H1 (cell line): ENCODE measurements at places on chromosomes 4 and X. TPM values are rescaled to one million over a fixed set of nuclear protein-coding genes. Genes with fewer than 3 reads are reported as not detected.

GRCh38 chrX:1323315-1323714 is 13.3 kb upstream of the IL3RA start:
- H3K27ac ChIP-seq: no peak overlapping the region
- H3K27me3 ChIP-seq: no peaks in the 10 kb centered on the region
- no peak overlapping the region for H3K4me3 ChIP-seq
- DNase-seq: peak; percentile 54
- 0 out of 2 replicates have a peak, but pooled peaks cover 4% of the 10 kb centered on the region for H3K4me1 ChIP-seq

DNA sequence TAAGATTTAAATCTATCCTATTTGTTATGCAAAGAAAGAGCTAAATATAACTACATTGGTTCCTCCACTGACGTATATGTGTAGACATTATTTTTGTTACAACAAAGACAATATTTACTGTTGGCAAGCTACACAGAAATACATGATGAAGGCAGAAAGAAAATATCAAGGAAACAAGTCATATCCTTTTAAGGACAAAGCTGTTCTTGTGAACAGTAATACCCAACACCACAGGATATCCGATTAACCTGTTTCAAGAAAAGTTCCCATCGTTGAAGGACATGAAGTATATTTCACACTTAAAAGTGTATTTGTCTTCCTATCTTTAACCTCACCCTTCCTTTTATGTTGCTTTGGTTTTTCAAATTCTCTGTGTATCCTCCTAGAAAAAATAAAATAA is 235.8 kb upstream of the AADAT start:
- H3K27me3 ChIP-seq: no peaks in the 10 kb centered on the region
- H3K36me3 ChIP-seq: no peaks in the 10 kb centered on the region
- H3K4me1 ChIP-seq: no peaks in the 10 kb centered on the region

DNA sequence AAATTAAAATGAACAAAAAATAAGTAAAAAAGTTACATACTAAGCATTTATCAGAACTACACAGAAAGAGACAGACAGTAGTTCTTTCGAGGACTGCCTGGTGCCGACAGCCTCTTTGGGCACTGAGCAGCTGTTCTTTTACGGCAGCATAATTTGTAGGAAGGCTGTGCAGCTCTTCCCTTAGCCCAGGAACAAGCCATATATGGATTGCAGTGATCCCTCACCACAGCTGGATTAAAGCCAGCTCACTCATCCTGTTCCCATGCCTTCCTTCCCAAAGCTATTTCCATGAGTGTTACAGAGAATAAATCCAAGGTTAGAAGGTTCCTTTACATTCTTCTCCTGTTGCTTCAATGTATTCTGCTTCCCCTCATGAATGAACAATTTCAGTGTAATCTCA is 71.7 kb downstream of the DDX60L start:
- no peaks in the 10 kb centered on the region for H3K36me3 ChIP-seq
- H3K4me1 ChIP-seq: no peaks in the 10 kb centered on the region
- DNase-seq: no peak
- H3K27ac ChIP-seq: no peak overlapping the region
- H3K27me3 ChIP-seq: no peaks in the 10 kb centered on the region

DNA sequence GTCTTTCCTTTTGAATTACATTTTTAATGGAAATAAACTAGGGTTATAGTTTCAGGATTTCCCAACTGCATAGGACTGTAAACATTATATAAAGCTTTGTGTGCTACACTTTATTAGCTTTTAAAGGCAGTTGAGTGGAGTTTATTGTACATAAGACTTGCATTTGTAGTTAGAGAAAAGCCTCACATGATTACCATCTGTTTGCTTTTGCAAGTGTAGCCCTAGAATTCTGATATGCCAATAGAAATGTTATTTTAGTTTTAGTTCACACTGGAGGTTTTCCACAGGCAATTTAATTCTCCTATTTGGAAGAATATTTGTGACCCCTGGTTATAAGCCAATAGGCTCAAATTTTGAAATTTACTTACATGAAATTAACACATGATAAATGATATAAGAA is 41.3 kb upstream of the ANK2 start:
- no peaks in the 10 kb centered on the region for H3K27me3 ChIP-seq
- H3K27ac ChIP-seq: no peak overlapping the region
- no peaks in the 10 kb centered on the region for H3K36me3 ChIP-seq
- H3K4me1 ChIP-seq: no peaks in the 10 kb centered on the region
- H3K4me3 ChIP-seq: no peak overlapping the region

DKK2 gene
- total RNA-seq: 0.13 and 0.34 TPM in 2 replicates

BANK1 gene
- 0.69 and 0.93 TPM in 2 replicates for total RNA-seq

EDNRA gene
- total RNA-seq: 3.3 TPM in 2 replicates

- no peaks in the 10 kb centered on the region for H3K4me1 ChIP-seq
- H3K27ac ChIP-seq: no peak overlapping the region
- H3K4me3 ChIP-seq: no peak overlapping the region
Measured at GRCh38 chrX:56268888-56269287, 36.7 kb downstream of the KLF8 start.

ODAPH gene
- not detected in 2 replicates for total RNA-seq

- H3K27me3 ChIP-seq: no peaks in the 10 kb centered on the region
- DNase-seq: no peak
- H3K4me1 ChIP-seq: no peaks in the 10 kb centered on the region
- H3K27ac ChIP-seq: no peak overlapping the region
Measured at GRCh38 chrX:11382930-11383329, 89.7 kb downstream of the AMELX start.

GAGE12F gene
- not detected in 2 replicates for total RNA-seq

TRPC3 gene
- total RNA-seq: 0.37 and 0.57 TPM in 2 replicates

CTBP1 gene
- total RNA-seq: 128 and 132 TPM in 2 replicates

DNA sequence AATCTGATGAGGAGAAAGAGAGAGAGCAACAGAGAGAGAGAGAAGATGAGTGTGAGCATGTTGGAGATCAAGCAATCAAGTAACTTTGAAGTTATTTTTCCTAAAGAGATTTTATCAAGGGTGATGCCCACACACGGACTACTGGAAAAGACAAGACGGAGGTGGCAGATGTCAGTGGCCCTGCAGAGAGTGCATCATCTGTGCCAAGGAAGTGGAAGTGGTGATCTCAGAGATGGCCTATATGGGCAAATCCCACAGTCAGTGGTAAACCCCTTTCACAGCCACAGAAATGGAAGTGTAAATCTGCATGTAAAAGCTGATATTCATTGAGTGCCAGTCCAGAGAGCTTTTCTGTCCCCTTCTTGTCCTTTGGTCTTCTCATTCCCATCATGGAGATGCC is 577.2 kb upstream of the AADAT start:
- H3K4me3 ChIP-seq: no peak overlapping the region
- H3K4me1 ChIP-seq: no peaks in the 10 kb centered on the region
- no peak for DNase-seq
- H3K27me3 ChIP-seq: no peaks in the 10 kb centered on the region

- H3K27ac ChIP-seq: no peak overlapping the region
- no peak for DNase-seq
- no peaks in the 10 kb centered on the region for H3K27me3 ChIP-seq
- H3K36me3 ChIP-seq: no peaks in the 10 kb centered on the region
Measured at GRCh38 chrX:138763761-138764160, 52.2 kb upstream of the FGF13 start.

DNA sequence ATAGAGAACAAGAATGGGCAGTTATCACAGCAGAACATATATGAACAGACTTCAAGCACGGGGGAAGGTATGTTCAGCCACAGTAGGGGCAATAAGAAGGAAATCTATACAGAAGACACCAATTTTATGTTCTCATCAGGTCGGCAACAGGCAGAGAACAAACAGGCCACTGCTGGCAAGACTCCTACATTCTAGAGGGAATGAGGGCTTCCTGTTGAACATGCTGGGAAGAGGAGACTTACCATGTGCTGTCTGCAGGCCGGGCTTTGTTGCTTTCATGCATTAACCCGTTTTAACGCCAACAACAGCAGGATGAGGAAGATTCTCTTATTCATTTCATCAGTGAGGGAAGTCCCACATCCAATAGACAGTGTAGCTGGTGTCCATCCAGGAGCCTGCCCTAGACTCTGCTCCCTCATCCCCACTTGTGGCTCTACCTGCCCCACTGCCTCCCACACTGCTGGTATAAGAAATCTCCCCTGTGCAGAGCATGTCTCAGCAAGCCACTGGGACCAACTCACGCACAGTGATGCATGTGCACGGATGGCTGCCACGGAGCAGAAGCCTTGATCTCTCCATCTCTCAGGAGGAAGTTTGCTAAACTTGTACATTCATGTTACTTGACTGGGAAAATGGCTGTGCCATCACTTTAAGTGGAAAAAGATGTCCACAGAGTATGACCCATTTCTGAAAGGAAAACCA is 84.5 kb downstream of the ACOX3 start:
- peaks cover 25% of the 10 kb centered on the region for H3K4me1 ChIP-seq
- no peaks in the 10 kb centered on the region for H3K36me3 ChIP-seq
- no peak overlapping the region for H3K4me3 ChIP-seq

- H3K4me1 ChIP-seq: no peaks in the 10 kb centered on the region
- H3K27ac ChIP-seq: no peak overlapping the region
- peaks cover 28% of the 10 kb centered on the region for H3K36me3 ChIP-seq
- no peak overlapping the region for H3K4me3 ChIP-seq
Measured at GRCh38 chr4:52743444-52744019, 7.7 kb downstream of the ERVMER34-1 start.

- no peak overlapping the region for H3K4me3 ChIP-seq
- no peak for DNase-seq
- no peaks in the 10 kb centered on the region for H3K4me1 ChIP-seq
- H3K27ac ChIP-seq: no peak overlapping the region
Measured at GRCh38 chr4:168793542-168793941, 216.5 kb downstream of the CBR4 start.

DNA sequence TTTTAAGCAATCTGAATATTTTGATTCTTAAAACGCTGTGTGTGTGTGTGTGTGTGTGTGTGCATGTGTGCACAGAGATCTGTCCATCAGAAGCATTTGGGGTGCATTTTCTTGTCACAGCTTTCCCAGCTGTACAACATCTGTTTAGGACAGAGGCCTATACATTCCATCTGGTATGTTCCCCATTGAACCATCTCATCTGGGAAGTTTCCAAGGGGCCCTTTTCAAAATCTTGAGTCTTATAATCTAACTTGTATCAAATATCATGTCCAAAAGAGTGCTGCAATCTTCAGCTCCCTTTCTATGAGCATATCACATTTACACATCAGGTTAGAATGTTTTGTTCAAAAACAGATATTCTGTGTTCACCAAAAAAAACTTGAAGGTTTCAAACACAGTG is 16.5 kb upstream of the MID1 start:
- H3K27ac ChIP-seq: no peak overlapping the region
- H3K27me3 ChIP-seq: no peaks in the 10 kb centered on the region
- H3K4me3 ChIP-seq: no peak overlapping the region
- no peaks in the 10 kb centered on the region for H3K4me1 ChIP-seq

DNA sequence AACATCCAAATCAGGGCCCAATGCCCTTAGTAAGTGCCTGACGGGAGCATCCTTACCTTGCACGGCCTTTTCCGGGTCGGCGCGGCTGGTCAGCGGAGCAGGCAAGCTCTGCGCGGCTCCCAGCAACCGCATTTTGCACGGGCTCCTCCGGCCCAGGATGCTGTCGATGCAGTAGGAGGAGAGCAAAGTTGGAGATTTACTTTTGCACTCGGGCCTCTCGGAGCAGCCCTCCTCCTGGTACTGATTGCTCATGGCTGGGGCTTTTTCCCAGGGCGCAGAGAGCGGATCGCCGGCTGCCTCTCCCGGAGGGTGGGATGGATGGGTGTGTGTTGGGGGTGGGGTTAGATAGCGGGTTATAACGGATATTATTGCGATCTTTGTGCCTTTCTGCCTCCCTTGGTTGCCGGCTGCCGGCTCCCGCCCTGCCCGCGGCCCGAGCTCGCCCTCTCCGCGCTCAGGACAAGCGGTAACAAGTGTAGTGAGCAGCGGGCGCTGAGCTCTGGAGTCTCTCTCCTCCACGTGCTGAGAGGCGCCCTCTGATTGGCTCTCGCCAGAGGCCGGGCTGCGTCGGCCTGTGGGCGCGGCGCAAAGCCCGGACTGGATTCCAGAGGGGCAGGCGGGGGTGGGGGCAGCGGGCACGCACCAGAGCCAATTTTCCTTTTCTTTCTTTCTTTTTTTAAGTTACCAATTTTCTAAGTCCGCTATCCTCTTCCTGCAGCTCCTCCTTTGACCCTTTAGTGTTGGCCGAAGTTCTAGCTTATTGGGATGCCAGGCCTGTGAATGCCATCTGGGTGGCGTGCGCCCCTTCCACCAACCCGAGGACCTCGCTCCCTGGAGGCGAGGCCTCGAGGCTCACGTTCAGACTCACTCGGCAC is at the start of gene ARX:
Gene ARX, minus strand, starts transcription at position 480 of the 875 bp plus-strand sequence. Its CDS starts 228 bp downstream, at position 252.
- no peak for DNase-seq
- no peak within 1 kb of the TSS for H3K27ac ChIP-seq
- H3K4me1 ChIP-seq: peaks cover 17% of the 10 kb centered on the region
- H3K27me3 ChIP-seq: peaks cover 98% of the 10 kb centered on the region
- no peaks in the 10 kb centered on the region for H3K36me3 ChIP-seq

RBPJ gene
- total RNA-seq: 202 and 217 TPM in 2 replicates

GRCh38 chr4:39354254-39354552 is 12.0 kb downstream of the RFC1 start:
- no peak for DNase-seq
- H3K4me3 ChIP-seq: no peak overlapping the region
- no peaks in the 10 kb centered on the region for H3K27me3 ChIP-seq
- no peaks in the 10 kb centered on the region for H3K4me1 ChIP-seq
- no peaks in the 10 kb centered on the region; the same call in 1 of the 2 replicates for H3K36me3 ChIP-seq
- H3K27ac ChIP-seq: no peak overlapping the region

FGF5 gene
- not detected in 2 replicates for total RNA-seq

DNA sequence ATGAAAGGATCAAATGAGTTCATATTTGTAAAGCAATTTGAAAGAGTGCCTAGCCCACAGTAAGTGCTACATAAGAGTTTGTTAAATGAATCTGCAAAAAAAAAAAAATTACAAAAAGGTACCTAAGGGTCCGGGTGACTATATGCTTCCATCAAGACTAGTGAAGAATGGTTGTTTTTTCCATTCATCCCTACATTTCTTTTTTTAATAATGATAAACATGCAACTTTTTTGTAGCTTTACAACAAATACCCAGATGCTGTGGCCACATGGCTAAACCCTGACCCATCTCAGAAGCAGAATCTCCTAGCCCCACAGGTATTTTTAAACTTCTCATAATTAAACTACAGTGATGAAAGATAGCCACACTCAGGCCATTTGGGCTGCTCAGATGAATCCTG is 4.3 kb downstream of the SPP1 start:
- DNase-seq: no peak
- no peak overlapping the region for H3K27ac ChIP-seq
- no peaks in the 10 kb centered on the region; the same call in 1 of the 2 replicates for H3K4me1 ChIP-seq
- no peaks in the 10 kb centered on the region for H3K36me3 ChIP-seq
- H3K4me3 ChIP-seq: no peak overlapping the region
- 0 out of 2 replicates have a peak, but pooled peaks cover 2% of the 10 kb centered on the region for H3K27me3 ChIP-seq

C4orf50 gene
- total RNA-seq: 0.22 and 0.23 TPM in 2 replicates

DNA sequence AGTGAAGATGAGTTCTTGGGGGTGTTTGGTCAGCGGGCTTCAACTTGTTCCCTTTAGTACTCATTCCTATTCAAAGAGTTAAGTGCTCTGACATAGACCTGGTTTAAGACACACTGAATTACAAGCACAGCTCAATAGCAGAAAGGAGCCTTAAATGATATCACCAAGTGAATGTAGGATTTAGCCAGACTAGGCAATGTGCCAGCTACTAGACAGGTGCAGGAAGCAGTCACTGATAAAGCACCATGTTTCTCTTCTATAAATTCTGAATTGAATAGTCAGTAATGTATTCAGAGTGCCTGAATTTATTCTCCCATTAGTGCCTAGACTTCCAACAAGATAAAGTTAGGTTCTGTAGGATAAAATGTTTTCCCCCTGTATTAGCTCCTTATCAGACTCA is 63.6 kb downstream of the ASB9 start:
- no peaks in the 10 kb centered on the region for H3K36me3 ChIP-seq
- no peak overlapping the region for H3K27ac ChIP-seq
- no peaks in the 10 kb centered on the region for H3K27me3 ChIP-seq
- H3K4me3 ChIP-seq: no peak overlapping the region
- H3K4me1 ChIP-seq: no peaks in the 10 kb centered on the region

PCDH7 gene
- 6.1 and 6.7 TPM in 2 replicates for total RNA-seq
